ENCODE measurements at places on chromosomes 1 and 21.

- no peak for DNase-seq
Observed at GRCh38 chr21:26751305-26751704, 93.9 kb downstream of the ADAMTS1 start.

DNA sequence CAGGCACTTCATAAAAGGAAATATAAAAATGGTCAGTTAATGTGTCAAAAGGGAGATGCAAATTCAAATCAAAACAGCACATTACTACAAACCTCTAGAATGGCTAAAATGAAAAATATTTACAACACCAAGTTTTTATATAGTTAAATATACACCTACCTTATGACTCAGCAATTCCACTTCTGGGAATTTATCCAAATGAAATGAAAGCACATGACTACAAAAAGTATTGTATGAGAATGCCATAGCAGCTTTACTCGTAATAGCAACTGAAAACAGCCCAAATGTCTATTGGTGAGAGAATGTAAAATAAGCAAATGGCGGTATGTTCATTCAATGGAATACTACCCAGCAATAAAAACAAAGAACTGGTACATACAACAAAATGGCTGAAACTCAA is 175.8 kb upstream of the SPAG17 start:
- no peak for DNase-seq

DNA sequence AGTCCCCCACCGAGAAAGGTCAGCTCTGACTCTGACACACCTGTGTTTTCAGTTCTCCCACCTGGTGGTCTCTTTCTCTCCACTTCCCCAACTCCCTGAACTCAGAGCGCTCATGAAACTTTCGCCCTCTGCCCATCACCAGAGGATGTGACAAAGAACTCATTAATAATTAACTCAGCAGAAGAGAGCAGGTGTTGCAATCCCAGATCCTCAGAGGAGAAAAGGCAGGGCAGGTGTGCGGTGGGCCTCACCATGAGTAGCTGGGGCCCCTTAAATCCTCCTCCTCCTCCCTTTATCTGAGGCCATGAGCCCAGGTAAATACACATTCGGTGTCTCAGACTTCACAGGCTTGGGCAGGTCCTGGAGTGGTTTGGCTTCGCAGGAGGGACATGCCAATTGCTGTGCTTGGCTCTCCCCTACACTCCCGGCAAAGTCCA is 1.7 kb upstream of the LAMB3 start:
- no peak for DNase-seq

DNA sequence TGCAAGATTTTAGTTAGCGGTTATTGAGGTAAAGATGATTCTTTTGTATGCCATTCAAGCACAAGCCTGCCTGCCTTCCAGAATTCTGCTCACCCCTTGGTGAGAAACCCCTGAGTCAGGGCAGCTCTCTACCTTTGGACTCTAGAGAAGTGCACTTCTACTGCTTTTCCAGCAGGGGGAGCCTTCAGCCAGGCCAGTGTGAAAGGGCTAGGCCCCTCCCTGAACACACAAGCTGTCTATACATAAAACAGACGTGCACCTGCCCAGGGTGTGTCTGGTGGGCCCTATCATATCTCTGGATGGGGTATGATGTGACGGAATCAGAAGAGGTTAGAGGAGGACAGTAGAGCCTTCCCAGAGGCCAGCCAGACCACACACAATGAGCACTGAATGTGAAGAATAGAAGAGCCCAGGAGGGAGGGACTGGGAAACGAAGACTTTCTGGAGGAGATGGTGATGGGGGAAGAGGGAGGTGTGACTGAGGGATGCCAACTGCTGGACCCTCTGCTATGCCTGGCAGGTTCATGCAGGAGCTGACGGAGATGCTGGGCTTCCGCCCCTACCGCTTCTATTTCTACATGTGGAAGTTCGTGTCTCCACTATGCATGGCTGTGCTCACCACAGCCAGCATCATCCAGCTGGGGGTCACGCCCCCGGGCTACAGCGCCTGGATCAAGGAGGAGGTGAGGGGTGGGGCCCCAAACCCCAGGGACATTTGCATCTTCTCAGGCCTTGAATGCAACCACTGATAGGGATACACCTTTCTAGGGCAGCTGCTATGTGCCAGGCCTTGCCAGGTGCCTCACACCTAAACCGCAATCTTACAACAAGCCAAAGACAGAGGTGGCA is 13.0 kb upstream of the KCNC4 start:
- no peak for DNase-seq

- no peak for DNase-seq
Observed at GRCh38 chr21:29423099-29423870, 124.6 kb downstream of the BACH1 start.

GRCh38 chr21:34305605-34306604 is 57.9 kb upstream of the KCNE2 start:
- no peak for DNase-seq

- DNase-seq = no peak
Observed at GRCh38 chr1:44568128-44568900, 106.0 kb downstream of the TMEM53 start.

DNA sequence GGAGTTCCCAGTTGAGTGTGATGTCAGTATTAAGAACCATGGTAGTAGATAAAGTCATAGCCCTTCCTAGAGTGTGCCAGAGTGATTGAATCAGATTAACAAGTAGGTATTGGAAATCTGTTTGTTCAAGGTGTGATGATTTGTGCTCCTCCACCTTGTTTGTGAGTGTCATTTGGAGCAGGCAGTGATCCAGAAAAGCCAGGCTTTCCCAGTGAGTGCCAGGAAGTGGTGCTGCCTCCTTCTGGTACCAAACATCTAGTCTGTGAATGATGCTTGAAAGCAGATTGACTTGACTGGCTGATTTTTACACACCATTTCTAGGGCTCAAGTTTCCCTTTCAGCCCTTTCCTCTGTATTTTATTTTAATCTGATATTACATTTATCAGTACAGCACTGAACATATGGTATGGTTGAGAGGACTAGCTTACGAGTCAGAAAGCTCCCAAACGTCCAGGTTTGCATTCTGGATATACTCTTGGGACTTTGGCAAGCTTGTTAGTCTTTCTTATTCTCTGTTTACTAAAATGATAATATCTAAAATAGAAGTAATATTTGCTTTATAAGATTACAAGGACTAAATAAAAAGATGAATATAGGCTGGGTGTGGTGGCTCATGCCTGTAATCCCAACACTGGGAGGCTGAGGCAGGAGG is 100.7 kb downstream of the PATJ start:
- DNase-seq = no peak

DNA sequence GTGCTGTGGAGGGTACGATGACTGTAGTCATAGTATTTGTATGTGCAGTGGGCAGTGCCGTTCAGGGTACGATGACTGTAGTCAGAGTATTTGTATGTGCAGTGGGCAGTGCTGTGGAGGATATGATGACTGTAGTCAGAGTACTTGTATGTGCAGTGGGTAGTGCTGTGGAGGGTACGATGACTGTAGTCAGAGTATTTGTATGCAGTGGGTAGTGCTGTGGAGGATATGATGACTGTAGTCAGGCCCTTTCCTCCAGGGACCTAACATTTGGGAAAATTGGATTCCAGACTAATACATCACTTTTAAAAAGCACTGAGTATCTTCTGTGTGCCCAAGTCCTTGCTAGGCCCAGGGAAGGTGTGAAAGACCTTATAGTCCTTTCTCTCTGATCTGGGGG is 2.9 kb downstream of the ZNF672 start:
- no peak for DNase-seq

GRCh38 chr1:47618222-47618720 is 180.4 kb downstream of the FOXD2 start:
- DNase-seq = no peak

GRCh38 chr21:44876849-44877575 is 3.5 kb upstream of the PTTG1IP start:
- DNase-seq = no peak

DNA sequence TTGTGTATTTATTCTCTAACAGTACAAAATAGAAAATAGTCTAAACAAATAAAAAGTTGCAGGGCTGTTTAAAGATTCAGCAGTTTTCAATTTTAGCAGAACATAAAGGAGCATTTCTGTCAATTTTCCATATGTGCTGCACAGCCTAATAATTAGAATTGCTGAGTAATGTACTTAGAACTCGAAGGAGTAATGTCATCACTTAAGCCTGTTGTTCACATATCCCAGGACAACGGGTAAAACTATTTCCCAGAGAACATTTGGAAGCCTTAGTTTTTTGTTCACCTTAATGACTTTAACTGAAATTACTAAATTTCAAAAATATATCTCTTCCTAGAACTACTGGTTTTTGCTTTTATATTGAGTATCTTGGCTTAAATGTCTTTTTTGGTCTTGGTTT is 81.6 kb downstream of the ZP4 start:
- DNase-seq = no peak

- no peak for DNase-seq
Observed at GRCh38 chr1:155307247-155307740, 1.4 kb upstream of the FDPS start.

- no peak for DNase-seq
Observed at GRCh38 chr1:41418857-41419583, 57.8 kb downstream of the FOXO6 start.

DNA sequence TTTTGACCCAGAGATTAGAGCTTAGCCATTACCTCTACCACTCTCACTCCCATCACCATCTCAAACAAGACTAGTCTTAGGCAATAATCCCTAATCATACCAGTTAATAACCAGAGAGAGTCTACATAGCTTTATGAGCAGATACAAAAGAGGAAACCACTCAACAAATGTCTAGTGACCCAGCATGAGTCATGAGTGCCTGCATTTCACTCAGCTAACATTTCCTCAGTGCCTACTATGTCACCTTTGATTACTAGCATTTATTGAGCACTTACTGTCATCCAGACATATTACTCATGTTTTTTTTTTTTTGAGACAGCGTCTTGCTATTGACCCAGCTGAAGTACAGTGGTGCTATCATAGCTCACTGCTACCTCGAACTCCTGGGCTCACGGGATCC is 35.9 kb upstream of the GALNT2 start:
- no peak for DNase-seq

GRCh38 chr1:84711121-84711520 is 20.9 kb upstream of the SSX2IP start:
- DNase-seq = no peak

GRCh38 chr21:33949516-33950430 is 34.2 kb upstream of the ATP5PO start:
- DNase-seq = no peak

GRCh38 chr21:33662046-33662445 is 19.7 kb downstream of the ITSN1 start:
- DNase-seq = no peak

GRCh38 chr1:21818656-21819055 is 6.6 kb downstream of the LDLRAD2 start:
- DNase-seq = no peak

DNA sequence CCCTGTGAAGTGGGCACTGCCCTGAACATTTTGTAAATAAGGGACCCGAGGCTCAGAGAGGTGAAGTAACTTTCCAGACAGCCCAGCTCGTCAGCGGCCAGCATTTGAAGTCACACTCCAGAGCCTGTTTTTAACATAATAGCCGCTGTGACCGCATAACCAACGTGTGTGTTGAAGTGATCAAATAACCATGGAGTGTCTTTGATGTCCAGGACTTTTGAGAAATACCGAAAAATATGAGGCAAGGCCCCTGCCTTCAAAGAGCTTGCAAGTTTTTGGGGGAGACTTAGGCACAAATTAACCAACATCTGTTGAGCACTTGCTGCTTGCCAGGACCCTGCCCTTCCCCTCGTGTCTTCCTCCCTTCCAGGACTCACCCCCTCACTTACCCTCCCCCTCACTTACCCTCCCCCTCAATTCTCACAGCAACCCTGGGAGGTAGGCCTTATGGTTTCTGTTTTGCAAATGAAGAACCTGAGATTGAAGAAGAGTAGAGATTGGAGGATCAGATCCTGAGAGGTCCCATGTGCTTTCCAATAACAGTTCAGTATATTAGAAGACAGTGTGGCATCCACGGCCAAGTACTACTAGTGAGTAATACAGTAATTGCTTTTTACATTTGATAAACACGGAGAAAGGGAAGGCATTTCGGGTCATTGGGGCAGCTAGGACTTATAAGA is 1.3 kb upstream of the SLC16A1 start:
- no peak for DNase-seq

DNA sequence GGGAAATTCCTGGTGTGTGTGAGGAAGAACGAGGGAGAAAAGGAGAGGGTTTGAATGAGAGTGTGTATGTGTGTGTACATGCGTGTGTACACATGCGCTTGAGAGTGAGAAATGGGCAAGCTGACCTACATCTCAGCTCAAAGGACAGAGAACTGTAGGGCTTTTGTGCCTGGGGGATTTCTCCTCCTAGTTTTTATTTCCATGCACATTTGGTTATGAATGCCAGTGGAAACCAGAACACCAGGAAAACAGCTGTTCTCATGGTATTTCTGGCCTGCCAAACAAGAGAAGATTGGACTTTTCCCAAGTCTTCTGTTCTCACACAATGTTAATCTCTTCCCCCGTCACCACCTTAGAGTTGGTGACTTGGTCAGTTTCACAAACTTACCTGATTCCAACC is 45.2 kb downstream of the SLC44A3 start:
- no peak for DNase-seq

DNA sequence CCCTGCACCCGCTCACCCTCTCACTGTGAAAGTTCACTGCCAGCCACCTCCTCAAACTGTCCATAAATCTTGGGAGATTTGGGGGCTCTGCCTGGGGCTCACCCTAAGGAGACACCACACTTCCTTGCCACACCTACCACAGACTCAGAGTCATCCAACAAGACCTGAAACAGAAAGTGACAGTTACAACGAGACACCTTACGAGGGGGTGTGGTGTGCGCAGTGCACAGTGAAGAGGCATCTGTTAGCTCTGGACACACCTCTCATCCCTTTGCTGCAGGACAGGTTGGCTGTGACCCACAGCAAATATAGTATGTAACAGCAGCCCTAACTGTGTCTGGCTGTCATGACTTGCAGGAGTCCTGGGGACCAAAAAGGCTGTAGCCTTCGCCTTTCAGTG is 190.2 kb downstream of the NR5A2 start:
- DNase-seq = no peak

DNA sequence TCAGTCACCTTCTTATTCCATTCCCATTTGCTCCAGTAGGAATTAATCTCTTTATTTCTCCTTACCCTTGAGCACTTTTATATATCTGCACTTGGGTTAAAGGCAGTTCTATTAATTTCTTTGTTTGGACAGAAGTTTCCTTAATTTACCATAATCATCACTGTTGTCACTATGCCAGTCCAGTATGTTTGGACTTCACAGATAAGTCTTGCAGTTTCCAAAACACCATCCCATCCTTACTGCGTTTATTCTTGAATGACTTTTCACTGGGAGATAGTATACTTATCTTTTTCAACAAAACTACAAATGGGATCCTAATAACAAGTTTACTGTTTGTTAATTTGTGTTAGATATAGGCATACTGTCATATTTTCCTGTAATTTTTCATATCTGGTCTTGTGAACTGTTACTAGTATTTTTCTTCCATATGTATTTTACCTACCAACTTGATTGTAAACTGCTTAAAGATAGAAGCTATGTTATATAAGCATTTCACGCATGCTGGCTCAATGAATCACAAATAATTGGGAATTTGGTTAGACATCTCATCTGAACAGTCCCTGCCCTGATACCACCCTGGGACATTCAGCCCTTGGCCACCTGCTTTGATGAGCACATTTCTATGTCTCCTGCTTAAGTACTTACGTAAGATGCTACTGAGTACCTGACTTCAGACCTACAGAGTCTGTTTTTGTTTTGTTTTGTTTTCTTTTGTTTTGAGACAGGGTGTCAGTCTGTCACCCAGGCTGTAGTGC is 78.2 kb downstream of the OLFML2B start:
- no peak for DNase-seq

- no peak for DNase-seq
Observed at GRCh38 chr21:46069719-46070279, 28.1 kb upstream of the COL6A2 start.

- DNase-seq = no peak
Observed at GRCh38 chr21:38869196-38869595, 63.5 kb downstream of the ETS2 start.
